ENCODE measurements at places on chromosomes 16 and 17. TPM values are rescaled to one million over a fixed set of nuclear protein-coding genes. Genes with fewer than 3 reads are reported as not detected.

The HS3ST3A1 gene
- 3.7 TPM for total RNA-seq

The SLFN11 gene
- total RNA-seq: 17.8 TPM

- DNase-seq: no peak
Observed at GRCh38 chr17:36602030-36602748, 806 bp downstream of the MRM1 start.

The DLX4 gene
- not detected for total RNA-seq

The NMT1 gene
- 41.0 TPM for total RNA-seq

DNA sequence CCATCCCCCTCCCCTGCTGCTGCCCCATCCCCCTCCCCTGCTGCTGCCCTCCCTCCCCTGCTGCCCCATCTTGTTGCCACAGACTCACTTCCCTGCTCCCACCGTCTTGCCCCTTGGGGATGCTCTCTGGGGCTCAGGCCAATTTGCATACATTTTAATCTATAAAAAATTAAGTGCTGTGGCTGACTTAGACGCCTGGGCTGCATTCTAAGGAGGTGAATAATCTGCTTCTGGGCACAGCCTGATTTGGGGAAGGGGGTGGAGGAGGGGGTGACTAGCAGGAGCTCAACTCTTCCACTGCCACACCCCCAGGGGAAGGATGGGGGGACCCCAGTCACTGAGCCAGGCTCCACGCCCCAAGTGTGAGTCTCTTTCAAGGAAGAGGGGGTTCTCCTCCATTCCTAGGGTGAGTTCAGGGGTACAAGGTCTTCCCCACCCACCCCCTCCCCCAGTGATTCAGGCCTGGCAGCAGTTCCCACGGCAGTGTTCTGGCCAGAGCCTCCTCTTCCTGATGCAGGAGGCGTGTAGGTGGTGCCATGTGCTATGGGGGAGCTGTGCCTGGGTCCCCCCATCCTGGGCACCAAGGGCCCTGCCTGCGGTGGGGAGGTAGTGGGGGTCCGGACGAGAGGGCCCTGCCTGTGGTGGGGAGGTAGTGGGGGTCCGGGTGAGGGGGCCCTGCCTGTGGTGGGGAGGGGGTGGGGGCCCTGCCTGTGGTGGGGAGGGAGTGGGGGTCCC is 5.0 kb downstream of the DPH1 start:
- DNase-seq: no peak

- DNase-seq: peak; percentile 77
Observed at GRCh38 chr17:38798614-38799500, 499 bp downstream of the PIP4K2B start.

The TSR1 gene
- 32.4 TPM for total RNA-seq

DNA sequence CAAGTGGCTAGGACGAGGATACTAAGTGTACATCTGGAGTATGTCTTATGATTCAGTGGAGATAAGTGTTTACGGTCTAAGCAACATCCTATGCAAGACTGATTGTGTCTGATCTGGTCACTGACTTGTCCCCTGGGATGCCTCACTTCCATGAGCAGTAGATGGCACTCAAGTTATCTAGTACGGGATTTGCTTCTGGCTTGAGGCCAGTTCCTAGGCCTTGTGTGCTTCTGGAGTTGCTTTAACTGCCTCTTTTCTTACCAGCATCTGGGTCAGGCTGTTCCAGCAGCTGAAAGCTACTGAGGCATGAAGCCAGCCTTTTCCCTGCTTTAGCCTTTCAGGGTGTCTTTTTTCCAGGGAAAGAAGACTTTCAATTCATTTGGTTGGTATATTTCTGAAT is 23.0 kb downstream of the SUPT6H start:
- DNase-seq: peak; percentile 79

The GRAP gene
- total RNA-seq: 9.6 TPM

The ITGAX gene
- total RNA-seq: 0.83 TPM

DNA sequence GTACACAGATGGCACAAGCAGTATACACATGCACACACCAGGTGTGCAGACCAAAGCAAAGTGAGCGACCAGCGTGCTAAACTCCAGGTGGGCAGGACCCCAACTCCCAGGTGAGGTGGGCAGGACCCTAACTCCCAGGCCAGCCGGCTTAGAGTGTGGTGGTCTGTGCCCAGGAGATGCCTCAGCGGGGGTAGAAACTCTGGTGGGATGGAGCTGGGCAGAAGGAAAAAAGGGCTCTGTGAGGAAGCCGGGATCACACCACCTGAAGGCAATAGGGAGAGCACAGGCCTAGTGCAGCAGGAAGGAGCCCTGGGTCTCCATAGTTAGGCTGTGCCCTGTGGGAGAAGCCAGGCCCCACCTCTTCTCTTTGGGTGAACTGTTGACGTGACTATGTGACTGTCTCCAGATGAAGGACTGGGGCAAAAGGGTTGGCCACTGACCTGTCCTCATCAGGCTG is 1.6 kb upstream of the FOXJ1 start:
- DNase-seq: peak; percentile 37

GRCh38 chr17:4800462-4801196 is 1.5 kb downstream of the C17orf114 start:
- no peak for DNase-seq

DNA sequence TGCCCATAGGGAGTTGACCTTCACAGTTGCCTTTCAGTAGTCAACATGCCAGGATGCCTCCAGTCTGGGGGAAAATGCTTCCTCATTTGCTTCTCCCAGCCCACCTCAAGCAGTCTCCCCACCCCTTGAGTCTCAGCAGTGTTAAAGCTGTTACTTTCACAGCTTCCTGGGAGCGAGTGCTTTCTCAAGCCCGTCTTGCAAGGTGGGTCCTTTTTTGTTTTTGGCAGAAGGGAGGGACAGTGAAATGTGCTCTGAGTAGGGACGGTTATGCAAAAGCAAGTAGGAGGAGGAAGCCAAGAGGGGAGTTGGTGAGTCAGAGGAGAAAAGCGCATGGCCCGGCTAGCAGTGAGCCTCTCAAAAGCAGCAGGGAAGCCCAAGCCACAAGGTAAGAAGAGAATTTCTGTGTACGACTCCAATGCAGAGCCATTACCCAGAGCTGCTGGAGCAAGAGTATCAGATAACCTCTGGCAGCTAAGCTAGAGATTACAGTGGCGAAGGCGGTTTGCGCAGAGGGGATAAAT is at the start of gene CHST4:
TSS of gene CHST4 (plus strand) at position 316 of the 521 bp plus-strand sequence. CDS start 10,252 bp downstream, outside the sequence.
- DNase-seq: no peak

DNA sequence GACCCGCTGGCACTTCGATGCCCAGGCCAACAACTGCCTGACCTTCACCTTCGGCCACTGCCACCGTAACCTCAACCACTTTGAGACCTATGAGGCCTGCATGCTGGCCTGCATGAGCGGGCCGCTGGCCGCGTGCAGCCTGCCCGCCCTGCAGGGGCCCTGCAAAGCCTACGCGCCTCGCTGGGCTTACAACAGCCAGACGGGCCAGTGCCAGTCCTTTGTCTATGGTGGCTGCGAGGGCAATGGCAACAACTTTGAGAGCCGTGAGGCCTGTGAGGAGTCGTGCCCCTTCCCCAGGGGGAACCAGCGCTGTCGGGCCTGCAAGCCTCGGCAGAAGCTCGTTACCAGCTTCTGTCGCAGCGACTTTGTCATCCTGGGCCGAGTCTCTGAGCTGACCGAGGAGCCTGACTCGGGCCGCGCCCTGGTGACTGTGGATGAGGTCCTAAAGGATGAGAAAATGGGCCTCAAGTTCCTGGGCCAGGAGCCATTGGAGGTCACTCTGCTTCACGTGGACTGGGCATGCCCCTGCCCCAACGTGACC is 5.0 kb downstream of the WFIKKN2 start:
- no peak for DNase-seq

DNA sequence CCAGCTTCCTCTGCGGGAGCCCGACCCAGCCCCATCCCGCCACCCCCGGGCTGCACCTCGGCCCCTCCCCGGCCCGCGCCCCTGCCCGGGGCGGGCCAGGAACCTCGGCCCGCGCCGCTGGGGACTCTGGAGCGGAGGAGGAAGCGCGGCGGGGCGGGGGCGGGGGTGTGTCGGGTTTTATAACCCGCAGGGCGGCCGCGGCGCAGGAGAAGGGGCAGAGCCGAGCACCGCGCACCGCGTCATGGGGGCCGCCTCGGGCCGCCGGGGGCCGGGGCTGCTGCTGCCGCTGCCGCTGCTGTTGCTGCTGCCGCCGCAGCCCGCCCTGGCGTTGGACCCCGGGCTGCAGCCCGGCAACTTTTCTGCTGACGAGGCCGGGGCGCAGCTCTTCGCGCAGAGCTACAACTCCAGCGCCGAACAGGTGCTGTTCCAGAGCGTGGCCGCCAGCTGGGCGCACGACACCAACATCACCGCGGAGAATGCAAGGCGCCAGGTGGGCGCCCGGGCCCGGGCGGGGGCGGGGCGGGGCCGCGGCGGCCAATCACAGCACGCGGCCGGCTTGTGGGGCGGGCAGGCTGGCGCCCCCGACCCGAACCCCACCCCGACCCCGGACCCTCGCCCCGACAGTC is at the start of gene ACE:
TSS of gene ACE (plus strand) at position 208 of the 626 bp plus-strand sequence. CDS start at position 242, 34 bp downstream.
- DNase-seq: no peak

GRCh38 chr16:73142053-73142854 is 94.3 kb upstream of the ZFHX3 start:
- no peak for DNase-seq

DNA sequence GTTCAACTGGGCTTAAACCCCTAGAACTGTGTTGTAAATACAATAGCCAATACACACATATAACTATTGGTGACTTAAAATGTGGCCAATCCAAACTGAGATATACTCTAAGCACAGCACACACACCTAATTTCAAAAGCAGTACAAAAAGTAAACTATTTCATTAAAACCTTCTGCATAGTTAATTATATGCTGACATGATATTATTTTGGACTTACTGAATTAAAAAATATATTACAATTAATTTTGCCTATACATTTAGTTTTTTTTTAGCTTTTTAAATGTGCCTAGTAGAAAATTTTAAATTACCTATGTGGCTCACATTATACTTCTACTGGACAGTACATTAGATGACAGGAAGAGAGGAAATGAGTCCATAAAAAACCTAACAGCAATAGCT is 21.5 kb downstream of the MED13 start:
- no peak for DNase-seq

DNA sequence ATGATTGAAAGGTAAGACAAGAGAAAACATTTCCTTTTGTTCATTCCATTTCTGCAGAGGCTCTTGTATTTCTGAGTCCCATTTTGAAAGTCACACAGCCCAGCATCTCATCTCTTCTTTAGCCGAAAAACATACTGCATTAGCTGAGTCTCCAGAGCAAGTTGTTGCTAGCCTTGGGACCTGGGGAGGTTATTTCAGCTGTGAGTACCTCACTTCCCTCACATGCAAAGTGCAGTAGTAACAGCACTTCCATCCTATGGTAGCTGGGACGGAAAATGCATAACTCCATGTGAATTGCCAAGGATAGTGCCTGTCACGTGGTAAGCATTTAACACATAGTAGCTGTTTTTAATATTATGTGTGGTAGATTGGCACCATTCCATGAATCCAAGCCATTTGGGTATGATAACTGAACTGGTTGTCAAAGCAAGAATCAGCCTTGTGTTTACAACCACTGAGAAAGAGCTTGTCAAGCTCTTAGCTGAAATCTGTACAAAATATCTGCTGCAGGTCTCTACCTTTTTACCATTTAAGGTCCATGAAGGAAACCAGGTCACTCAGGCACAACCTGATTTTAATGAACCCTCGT is 345.7 kb downstream of the CDH13 start:
- DNase-seq: no peak

The BANP gene
- total RNA-seq: 18.2 TPM

GRCh38 chr17:3039736-3040135 is 23.7 kb downstream of the OR1D5 start:
- no peak for DNase-seq

The GPT2 gene
- total RNA-seq: 6.6 TPM

- no peak for DNase-seq
Observed at GRCh38 chr16:59341368-59341767, 607.3 kb upstream of the GOT2 start.

The MAF gene
- 34.2 TPM for total RNA-seq

GRCh38 chr17:75774991-75775668 is 9.5 kb upstream of the UNK start:
- peak; percentile 68 for DNase-seq

The RIPOR1 gene
- 36.0 TPM for total RNA-seq

- no peak for DNase-seq
Observed at GRCh38 chr17:72253597-72253996, 132.8 kb downstream of the SOX9 start.

DNA sequence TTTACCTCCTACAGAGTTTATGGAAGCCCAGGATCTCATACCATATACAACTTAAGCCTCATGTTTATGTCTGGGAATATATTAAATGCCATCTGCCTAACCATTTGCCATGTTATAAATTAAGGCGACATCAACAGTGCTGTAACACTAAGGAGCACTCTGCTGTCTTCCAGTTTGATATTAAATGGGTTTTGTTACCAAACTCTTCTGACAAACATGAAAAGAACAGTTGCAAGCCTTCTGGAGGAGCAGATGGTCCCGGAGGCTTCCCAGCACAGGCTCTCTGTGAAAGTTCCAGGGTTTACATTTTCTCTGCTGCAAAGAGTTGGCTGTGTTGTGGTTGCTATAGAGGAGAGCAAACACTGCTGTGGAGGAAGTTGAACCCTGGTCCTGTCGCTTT is 545.3 kb upstream of the SALL1 start:
- no peak for DNase-seq

The MYH1 gene
- total RNA-seq: not detected

The CBX8 gene
- total RNA-seq: 0.28 TPM

GRCh38 chr17:59893676-59894100 is 767 bp downstream of the RPS6KB1 start:
- no peak for DNase-seq

The SMPD3 gene
- total RNA-seq: 0.49 TPM

DNA sequence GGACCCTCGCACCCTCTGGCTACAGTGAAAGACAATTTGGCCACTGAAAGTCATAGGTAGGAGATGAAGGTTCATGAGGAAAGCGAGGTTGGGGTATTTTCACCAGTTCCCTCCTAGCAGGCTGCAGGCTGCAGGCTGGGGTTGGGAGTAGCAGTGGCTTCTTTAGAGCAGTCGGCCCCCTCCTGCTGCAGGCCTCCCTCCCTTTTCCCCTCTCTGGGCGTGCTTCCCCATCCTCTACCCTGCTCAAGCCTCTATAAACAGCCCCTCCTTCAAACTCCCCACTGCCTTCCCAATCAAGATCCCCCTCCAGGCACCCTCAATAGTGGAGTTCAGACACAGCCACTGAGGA is 41.8 kb downstream of the GAS7 start:
- DNase-seq: no peak

DNA sequence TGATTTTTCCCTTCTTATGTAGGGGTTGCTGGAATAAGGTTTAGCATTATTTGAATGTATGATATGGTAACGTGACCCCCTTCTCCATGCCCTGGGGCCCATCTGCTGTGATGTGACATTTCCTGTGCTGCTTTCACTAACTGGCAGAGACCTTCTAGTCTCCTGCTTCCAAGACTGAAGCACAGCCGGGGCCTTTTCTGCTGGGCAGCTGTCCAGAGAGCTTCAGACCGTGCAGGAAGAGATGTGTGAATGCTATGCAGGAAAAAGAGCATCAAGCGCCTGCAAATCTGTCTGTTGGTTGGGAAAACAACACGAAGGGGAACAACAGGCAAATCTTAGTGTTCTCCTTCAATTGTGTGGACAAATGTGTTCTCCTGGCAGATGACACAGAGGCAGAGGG is 128.5 kb downstream of the SPACA3 start:
- no peak for DNase-seq
